ENCODE measurements at places on chromosomes 3 and 15.

- DNase-seq: no peak
Measured at GRCh38 chr3:107904536-107905066, 186.2 kb downstream of the CD47 start.

GRCh38 chr3:173066044-173067004 lies 74.7 kb downstream of the SPATA16 start:
- DNase-seq: no peak

DNA sequence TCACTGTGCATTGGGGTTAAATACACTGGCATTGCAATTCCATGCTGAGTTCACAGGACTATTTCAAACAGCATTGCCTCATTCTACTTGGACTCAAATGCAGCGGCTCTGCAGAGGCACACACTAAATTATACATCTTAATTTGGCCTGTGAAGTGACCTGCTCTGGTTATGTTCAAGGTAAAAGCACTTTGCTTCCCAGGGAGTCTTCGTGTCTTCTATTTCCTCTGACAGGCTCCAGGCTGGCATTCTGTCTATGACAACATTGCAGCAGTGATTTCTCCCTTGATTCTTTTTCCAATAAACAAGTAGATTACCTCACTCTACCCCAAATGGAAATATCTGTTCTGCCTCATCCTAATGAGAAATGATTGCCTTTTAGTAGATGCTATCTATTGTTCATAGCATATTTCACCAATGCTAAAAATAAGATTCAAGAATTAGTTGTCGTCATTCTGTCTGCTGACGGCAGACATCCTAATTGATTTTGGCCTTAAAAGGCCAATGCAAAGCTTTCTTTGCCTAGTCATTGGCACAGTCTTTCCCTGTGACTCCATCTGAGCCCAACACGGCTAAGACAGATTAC lies 33.8 kb downstream of the FMN1 start:
- DNase-seq: no peak

DNA sequence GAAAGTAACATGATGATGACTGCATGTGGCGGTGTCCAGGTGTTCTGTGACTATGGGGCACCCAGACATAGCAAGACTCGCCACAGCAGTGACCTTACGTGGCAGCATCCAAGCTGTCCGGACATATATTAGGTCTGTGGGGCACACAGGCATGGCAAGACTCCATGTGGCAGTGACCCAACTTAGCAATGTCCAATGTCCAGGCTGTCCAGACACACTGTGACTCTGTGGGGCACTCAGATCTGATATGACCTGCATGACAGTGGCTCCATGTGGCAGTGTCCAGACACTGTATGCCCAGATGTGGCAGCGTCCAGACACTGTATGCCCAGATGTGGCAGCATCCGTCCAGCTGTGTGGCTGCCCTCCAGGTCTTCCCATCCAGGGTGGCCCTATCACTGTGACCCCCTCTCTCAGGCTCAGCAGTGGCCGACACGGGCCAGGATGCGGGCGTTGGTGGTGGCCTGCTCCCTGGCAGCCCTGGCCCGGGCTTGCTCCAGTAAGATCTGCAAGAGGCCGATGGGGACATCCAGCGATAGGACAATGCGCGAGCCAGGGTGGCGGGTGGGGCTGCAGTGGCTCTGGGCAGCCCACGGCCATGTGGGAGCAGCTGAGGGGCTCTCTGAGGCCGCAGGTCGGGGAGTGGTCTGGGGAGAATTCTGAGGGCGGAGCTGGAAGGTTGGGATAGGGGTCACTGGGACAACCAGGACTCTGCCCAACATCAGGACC lies 1.1 kb downstream of the UCN2 start:
- no peak for DNase-seq

Measured in activated effector memory CD4-positive, alpha-beta T cell treated with anti-CD3 and anti-CD28 coated beads, Interleukin-2, amount 50 U/mL, for 16 hours (primary cell).